ENCODE measurements at places on chromosomes 3 and 15.
A peak's percentile ranks its signal among the peaks of the same experiment; 100 is the strongest.

DNA sequence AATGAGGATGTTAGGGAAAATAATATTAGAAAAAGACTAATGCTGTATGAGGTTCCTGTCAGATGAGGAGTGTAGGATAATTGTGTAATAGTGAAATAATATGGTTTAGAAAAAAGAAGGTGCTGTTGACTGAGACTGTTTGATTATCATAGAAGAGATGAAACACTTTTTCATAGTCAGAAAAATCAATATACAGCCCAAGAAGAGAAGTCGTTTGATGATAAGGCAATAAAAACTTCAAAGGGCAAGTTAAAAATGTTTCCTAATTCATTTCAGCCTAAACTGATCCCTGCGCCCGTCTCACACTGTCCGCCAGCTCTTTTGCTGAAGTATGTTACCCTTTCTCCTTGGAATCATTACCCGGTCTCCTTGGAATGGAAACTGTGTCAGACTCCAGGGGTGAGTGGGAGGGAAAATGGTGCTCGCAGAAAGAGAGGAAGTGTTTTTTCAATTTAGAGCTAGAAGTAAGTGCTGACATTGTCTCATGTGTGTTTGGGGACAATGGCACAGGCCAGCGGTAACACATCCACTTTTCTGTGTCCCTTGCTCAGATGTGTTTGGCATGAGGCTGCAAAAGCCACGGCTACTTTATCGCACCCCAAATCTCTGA lies 23.6 kb downstream of the DUT start:
- no peak for DNase-seq

GRCh38 chr15:62593681-62594399 lies 428.8 kb upstream of the C2CD4B start:
- DNase-seq = no peak

GRCh38 chr15:74053941-74054529 lies 28.3 kb downstream of the GOLGA6A start:
- DNase-seq = peak; percentile 65

DNA sequence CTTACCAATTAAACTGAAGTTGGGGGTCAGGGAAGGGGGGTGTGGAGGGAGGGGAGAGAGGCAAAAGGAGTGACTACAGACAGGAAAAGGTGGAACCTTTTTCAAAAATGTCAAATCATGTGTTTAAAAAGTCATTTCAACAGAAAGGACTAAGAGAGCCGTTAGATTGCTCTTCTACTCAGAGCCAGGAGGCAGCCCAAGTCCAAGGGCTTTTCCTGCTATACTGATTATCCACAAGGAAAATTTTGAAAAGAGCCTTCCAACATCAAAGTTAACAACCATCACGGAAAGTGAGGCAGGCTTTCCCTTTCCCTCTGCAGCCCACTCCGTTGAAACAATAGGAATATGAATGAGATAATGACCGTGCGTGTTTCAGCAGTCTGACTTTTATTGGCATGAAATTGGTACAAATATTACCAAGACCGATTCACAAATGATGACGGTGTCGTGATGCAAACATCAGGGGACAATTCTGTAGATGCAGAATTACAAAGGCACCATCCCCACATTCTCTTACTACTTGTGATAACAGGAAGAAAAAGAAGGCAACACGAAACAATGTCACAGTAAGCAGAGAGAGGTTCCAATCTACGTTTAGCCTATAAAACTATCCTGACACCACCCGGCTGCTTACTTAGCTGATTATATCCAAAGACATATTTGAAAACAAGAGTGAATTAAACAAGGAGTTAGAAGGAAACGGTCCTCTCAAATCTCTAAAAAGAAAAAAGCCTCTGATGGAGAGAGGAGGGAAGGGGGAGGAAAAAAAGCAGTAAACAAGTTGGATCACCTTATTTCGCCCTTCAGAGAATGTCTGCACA lies 453.7 kb downstream of the FOXP1 start:
- peak; percentile 42 for DNase-seq

DNA sequence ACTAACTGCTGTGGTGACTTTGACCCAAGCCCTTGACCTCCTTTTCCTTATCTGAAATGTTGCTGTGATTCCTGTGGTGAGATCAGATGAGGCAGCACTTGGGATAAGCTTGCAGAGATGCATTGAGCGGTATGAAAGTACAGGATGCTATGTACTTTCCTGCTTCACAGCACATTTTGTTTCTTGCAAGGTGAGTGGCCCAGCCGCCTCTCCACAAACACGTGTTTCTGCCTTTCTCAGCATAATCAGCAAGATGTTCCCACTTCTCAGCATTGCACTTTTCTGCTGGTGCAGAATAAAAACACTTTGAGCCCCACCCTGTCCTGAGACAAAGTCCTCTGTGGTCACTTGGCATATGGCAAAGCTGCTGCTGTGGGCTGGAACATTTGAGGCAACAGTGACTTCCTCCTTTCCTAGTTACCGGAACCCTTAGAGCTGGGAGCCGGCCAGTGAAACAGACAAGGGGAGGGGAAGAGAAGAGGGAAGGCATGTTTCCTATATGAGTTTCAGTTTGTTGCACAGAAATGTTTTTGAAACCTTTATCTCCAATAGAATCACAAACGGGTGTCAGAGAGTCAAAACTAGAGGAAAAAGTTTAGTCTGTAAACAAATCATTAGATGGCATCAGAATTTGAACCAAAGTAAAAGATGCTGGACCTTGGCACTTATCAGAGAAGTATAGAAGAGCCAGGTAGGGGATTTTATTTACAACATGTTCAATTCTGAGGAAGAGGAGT lies 5.0 kb downstream of the NUDT16 start:
- DNase-seq = no peak

- DNase-seq = no peak
These were observed 1.3 kb downstream of the FSD2 start for GRCh38 chr15:82804575-82804949.

GRCh38 chr3:182644013-182644412 lies 149.3 kb upstream of the ATP11B start:
- no peak for DNase-seq

GRCh38 chr3:38332201-38332600 lies 14.4 kb upstream of the XYLB start:
- no peak for DNase-seq

Measured in EL (cell line).